ENCODE measurements at places on chromosomes 4 and X.
A peak's percentile ranks its signal among the peaks of the same experiment; 100 is the strongest.

DNA sequence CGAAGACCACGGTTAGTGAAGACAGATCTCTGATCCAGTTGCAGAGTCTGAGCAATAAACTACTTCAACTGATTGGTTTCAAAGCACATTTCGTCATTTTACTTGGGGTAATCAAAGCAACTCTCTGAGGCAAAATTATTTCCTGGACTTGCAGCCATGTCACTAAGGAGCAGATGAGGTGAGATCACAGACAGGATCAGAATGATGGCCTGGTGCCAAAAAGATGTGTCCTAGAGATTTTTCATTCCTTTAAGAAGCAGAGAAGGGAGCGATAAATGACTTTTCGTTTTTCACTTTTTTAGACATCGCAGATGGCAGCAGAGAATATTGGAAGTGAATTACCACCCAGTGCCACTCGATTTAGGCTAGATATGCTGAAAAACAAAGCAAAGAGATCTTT, 83.9 kb downstream of the PTTG2 start:
- no peak for DNase-seq

DNA sequence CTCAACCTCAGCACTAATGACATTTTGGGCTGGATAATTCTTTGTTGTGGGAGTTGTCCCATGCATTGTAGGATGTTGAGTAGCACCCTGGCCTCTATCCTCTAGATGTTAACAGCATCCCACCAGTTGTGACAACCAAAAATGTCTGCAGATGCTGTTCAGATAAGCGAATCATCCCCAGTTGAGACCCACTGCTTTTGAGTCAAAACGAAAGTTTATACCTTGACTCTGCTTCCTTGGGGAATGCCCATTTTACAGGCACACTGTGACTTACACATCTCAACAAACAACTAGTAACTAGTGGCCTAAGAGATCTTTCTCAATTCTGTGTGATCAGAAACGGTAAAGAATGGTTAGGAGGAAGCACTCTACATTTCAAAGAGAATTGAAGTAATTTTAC, 37.0 kb downstream of the SEPSECS start:
- no peak for DNase-seq

- no peak for DNase-seq
Observed at GRCh38 chrX:134246282-134246681, 9.3 kb downstream of the CCDC160 start.

GRCh38 chr4:2837110-2837903, 6.3 kb upstream of the ADD1 start:
- no peak for DNase-seq

GRCh38 chrX:11778230-11778629, 20.2 kb downstream of the MSL3 start:
- no peak for DNase-seq

DNA sequence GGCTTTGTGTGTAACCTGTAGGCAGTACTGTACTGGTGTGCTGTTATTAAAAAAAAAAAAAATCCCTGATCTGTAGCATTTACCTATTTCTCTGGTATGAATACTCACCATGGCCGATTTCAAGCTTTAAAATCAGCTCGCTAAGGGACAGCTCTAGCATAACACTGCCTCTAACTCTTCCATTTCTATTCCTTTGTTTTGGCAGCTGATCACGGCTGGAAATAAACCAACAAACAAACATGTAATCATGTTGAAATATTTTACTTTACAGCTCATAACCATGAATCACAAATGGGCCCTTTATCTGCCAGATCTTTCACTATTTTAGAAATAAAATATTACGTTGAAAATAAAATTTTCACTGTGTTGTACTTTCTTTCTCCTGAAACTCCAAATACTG, 60.5 kb upstream of the IL15 start:
- no peak for DNase-seq

- DNase-seq: no peak
Observed at GRCh38 chr4:159104694-159105414, 2.0 kb downstream of the RAPGEF2 start.

DNA sequence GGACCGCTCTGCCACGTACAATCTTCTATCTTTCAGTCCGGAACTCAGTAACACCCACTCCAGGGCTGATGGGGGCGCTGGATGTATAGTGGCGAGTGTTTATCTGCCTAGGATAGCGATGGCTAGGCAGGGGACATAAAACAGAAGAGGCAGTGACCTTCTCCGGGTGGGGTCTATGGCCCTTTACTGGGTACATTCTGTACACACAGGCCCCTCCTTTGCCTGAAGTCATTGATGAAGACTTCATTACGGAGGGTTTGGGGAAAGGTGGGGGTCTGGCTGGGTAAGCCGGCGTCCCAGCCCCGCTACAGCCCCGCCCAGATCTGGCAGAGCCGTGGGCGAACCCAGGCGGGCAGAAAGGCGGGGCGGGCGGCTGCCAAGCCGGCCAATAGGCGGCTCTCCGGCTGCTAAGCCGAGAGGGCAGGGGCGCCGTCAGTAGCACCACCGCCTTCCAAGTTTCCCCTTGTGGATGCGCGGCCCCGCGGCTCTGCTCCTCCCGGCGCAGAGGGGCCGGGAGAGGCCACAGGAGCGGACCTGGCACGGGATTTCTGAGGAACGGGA, at the start of gene CHST7:
Gene CHST7 (plus strand): TSS at position 435 of the 561 bp plus-strand sequence. CDS start 167 bp downstream, outside the sequence.
- peak; percentile 73 for DNase-seq

DNA sequence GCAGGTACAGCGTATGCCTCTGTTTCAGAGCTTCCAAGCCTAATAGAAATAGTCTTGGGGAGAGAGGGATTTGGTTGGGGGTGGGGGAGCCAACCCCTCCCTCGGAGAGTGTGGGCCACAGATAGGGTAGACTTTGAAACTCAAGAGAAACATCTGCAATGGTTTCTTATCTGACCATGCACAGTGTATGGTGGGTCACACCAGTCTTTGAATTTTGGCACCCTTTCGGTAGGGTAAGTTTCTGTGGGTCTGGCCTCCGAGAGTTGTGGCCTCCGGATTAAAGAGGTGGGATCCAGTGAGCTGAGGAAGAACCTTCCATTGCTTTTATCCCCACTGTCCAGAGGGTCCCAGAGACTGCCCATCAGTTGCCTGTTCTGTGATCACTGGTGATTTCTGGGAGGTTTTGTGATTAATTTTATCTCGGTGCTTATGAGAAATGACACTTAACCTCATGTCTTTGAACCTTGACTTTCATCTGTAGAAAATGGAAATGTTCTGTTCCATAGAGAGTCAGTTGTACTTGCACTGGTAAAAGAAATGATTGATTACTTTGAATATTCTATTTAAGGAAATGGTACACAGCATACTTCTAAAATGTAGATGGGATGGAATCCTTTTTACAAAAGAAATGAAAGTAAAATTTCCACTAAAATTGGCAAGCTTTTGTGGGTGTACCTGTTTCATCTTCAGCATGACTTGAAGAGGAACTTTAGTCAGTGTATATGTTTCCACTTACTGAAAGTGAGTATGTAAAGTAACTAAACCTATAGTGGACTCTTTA, 62.7 kb downstream of the TMEM131L start:
- DNase-seq: no peak

- DNase-seq: no peak
Observed at GRCh38 chr4:99807666-99808065, 9.0 kb upstream of the DAPP1 start.

- DNase-seq: no peak
Observed at GRCh38 chrX:71665747-71666146, 1.6 kb upstream of the LOC101059915 start.

DNA sequence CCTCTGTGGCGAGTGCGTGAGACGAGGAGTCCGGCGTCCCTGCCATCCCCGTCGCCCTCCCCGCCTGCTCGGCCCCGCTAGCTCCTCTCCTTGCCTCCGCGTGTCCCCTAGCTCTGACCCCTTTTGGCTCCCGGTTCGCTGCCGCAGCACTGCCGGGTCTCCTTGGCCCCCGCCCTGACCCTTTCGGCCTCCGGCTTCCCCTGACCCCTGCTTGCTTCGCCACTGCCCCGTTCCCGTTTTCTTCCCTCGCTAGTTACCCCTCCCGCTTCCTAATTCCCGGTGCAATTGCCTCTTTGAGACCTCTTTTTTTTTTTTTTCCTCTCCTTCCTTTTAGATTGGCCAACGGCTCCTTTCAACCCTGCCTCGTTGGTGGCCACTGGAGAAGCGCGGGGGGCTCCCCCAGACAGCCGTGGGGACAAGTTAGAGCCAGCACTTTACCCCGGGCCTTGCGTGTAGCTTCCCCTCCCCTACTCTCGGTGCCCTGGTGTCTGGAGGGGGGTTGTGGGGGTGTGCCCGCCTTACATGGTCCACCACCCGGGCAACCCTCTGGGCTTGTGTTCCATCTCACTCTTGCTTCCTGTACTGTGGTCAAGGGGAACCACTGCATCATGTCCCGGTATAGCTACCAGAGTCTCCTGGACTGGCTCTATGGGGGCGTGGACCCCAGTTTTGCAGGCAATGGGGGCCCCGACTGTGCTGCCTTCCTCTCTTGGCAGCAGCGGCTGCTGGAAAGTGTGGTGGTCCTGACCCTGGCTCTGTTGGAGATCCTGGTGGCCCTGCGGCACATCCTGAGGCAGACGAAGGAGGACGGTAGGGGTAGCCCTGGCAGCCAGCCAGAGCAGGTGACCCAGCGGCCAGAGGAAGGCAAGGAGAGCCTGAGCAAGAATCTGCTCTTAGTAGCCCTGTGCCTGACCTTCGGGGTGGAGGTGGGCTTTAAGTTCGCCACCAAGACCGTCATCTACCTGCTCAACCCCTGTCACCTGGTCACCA, 548 bp downstream of the TMEM164 start:
- DNase-seq: no peak

DNA sequence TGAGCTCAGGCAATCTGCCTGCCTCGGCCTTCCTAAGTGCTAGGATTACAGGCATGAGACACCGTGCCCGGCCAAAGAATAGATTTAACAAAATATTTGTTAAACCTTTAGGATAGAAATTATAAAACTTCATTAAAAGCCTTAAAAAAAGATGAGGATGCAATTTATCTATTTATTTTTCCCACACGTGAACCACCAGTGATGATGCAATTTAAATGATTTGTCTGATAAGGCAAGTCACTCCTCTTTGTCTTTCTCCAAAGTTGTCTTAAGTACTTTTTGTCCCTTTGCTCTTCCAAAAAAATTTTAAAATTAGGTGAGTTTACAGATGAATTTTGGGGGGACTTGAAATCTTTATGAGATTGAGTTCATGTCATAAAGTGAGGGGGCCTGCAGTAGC, 58.2 kb downstream of the SLC34A2 start:
- DNase-seq: no peak

DNA sequence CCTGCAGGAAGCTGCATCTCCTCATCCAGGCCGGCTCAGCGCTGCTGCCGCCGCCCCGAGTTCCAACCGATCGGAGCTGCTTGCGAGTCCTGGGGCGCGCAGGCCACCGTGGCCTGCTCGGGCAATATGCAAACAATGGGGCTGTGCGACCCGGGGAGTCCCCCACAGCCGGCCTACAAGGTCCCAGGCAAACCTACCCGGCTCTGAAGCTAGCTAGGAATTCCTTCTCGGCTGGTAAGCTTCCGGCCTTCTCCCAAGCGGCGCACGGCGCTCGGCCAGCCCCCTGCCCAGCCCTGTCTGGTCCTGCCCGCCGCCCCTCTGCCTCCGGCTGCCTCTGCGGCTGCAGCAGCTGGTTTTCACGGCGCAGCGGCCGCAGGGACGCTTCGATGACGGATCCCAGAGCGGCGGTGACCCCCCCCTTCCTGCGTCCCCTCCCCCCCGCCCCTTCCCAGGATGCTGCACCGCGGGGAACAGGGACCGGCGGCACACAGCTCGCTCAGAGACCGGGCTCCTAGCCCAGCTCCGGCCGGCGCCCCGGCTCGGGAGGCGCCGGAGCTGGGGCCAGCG, 59.4 kb downstream of the TSC22D3 start:
- DNase-seq: peak; percentile 28

GRCh38 chrX:36199928-36200327, 280.4 kb downstream of the CFAP47 start:
- no peak for DNase-seq

- DNase-seq: no peak
Observed at GRCh38 chrX:125293850-125294780, 25.6 kb upstream of the TEX13C start.

- DNase-seq: no peak
Observed at GRCh38 chr4:73348185-73348584, 55.9 kb upstream of the ALB start.

DNA sequence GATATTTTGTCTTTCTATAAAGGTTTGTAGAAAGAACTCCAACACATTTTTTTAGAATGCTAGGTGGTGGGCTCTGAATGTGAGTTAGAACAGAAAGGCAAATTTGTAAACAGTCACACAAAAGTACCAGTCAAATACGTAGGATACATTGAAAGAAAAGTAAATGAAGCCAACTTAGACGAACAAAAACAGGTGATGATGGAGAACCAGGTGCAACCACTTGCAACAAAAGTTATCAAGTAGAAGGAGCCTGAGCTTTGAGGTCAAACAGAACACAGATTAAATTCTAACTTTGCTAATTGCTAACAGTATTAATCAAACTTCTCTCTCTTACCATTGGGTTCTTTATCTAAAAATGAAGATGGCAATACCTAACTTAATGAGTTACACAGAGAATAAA, 62.7 kb upstream of the DAPP1 start:
- DNase-seq: no peak

DNA sequence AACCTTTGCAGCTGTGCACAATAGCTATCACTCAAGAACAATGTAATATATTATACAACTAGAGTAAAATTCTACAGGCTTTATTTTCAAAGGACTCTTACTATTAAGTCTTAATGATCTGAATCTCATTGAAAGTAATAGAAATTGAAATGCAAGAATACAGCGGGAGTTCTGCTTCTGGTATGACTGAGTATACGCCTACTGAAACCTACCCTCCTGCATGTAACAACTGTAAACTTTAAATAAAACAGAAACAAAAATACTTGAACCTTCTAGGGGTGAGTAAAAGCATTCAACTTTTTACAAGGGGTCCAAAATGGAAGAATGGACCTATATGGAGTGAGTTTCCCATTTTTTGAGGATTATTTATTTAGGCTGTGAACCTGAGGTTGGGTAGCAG, 13.5 kb downstream of the DCHS2 start:
- DNase-seq: no peak

GRCh38 chr4:141486375-141486997, 149.9 kb upstream of the IL15 start:
- DNase-seq: no peak

DNA sequence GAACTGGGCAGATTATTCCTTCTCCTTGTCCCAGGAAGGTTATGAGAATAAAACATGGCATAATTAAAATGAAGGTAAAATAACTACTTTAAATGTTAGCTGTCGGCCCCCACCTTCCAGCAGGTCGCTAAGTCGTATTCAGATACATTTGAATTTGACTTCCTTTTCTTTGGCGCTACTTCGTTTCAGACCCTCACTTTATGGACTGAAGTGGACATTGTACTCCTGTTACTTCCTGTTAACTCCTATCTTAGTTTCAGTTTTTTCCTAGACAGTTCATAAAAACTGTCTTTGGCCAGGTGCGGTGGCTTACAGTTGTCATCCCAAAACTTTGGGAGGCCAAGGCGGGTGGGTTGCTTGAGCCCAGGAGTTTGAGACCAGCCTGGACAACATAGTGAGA, 5.7 kb downstream of the SYAP1 start:
- DNase-seq: no peak

GRCh38 chr4:35697210-35697736, 547.0 kb downstream of the ARAP2 start:
- no peak for DNase-seq

DNA sequence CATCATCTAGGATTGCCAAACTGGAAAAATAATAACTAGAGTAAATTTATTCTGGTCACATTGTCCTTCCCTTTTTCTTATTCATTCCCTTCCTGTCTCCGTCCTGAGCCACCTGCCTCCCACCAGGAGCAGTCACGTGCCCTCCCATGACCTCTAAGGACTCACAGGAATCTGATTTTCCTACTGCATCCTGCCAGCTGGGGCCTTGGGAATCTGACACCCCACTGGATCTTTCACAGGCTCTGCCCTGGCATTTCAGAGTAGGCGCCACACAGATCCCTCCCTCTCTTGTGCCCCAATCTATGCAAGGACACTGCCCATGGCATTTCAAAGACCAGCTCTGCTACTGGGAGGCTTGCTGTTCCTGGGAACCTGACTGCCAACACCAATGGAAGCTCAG, 520.5 kb downstream of the PPARGC1A start:
- no peak for DNase-seq

Data from NCI-H2081 (cell line).